ENCODE measurements at places on chromosomes 2 and 18.

DNA sequence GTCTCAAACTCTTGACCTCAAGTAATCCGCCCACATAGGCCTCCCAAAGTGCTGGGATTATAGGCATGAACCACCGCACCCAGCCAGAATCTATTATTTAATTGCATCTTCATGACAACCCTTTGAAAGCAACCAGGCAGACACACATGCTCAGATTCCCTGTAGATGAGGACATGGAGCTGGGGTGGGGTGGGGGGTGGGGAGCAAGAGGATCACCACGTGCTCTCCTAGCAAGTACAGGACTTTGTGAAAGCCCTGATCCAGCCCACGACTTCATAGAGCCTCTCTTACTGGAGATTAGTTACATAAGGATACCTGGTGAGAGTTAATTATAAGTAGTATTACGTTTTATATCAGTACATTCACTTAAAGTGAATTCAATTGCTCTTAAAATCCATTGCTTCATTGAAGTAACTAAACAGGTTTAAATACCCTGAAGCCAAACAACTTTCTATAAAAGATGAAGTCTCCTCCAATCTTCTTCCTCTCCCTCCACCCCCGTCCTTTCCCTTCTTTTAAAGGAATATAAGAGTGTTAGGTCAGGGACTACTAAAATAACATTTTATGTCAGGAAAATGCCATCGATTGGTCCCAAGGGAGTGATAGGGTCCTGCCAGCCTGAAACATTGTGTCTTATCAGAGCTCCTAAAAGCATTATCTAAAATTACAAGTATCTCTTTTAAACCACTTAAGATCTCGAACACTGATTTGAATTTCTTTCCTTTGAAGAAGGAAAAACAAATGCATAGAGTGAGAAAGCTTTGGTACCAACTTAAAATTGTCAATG lies 123.9 kb downstream of the EPHA4 start:
- no peak for DNase-seq

- no peak for DNase-seq
Measured at GRCh38 chr18:9885170-9886004, at the start of gene TXNDC2. Gene TXNDC2 (plus strand): TSS chr18:9885973. CDS start chr18:9886681, 708 bp downstream.

- no peak for DNase-seq
Measured at GRCh38 chr2:3105814-3106569, 271.6 kb downstream of the EIPR1 start.

- no peak for DNase-seq
Measured at GRCh38 chr18:48567388-48567787, 28.6 kb downstream of the CTIF start.

- DNase-seq: peak; percentile 3
Measured at GRCh38 chr2:181627545-181627944, 29.4 kb downstream of the CERKL start.

DNA sequence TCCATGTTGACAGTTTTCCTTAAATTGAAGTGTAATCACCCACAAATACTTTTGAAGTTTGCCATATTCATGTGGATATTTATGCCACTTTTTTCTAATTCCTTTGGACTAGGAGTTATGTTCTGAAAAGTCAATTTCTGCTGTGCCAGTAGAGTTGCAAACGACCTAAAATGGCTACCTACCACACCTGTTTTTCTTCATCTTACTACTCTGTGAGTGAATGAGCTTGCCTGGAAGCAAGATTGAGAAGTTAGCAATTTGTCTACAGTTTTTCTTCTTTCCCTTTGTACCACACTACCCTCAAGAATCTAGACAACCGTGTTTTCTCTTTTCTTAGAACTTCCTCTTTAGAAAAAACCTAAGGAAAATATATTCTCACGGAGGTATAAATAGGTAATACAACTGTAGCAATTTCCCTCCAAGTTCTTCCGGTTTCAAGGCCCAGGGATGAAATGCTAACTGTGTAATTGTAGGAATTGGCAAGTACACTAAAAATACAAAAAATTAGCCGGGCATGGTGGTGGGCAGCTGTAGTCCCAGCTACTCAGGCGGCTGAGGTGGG lies 7.3 kb upstream of the SLC39A10 start:
- DNase-seq: no peak

Data from CD14-positive monocyte (primary cell).